ENCODE measurements at places on chromosomes 2 and 18.

DNA sequence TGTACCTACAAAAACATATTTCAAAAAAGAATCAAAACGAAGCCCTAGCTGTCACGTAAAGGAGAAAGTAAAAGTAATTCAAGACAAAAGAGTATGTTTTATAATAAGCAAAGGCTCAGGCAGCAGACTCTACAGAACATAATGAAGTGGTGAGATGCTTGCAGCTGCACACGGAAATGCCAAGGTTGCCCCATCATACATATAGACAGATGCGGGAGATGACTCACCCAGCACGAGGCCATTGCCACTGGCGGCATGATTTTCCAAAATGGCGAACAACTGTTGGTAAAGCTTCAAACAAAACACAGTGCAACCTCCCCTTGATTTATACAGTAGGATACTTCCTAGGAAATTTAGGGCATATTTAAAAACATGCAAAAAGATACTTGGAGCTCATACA, 26.0 kb upstream of the C1QL2 start:
- no peak for DNase-seq

DNA sequence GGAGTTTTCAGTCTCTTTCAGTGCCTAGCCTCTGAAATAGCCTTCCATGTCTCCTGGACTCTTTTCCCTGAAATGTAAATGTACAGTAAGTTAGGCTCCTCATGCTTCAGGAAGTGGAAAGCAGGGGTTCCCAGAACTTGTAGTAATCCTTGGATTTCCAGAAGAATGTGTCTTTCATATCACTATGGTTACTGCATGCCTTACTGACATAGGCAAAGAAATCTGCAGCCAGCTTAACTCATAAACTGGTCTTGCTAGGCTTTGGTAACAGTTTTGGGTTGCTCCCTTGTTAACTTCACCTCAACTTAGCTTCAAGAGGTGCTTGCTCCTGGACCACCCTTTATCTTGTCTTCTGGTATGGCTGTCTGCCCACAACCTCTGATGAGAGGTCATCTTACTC, 686.8 kb upstream of the DDX18 start:
- no peak for DNase-seq

- DNase-seq, result no peak
Measured at GRCh38 chr2:160199683-160200389, at the start of gene ITGB6. ITGB6 (minus strand) TSS chr2:160200272; CDS start chr2:160200063, 209 bp downstream.

DNA sequence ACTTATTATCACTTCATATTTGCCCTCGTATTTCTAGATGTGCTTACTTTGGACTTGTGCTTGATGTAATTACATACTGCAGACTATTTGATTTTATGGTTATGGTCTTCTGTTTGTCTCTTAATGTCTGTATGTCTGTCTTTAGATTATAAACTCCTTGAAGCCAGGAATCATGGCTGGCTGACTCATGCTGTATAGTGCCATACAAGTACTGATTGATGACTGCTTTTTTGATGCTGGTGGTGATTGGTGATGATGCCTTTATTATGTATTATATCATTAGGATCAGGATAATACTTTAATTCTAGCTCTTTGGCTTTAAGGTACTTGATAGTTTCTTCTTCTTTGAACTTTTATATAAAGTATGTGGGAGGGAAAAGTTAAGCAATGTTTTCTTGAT, 17.3 kb downstream of the SMCHD1 start:
- DNase-seq, result no peak

DNA sequence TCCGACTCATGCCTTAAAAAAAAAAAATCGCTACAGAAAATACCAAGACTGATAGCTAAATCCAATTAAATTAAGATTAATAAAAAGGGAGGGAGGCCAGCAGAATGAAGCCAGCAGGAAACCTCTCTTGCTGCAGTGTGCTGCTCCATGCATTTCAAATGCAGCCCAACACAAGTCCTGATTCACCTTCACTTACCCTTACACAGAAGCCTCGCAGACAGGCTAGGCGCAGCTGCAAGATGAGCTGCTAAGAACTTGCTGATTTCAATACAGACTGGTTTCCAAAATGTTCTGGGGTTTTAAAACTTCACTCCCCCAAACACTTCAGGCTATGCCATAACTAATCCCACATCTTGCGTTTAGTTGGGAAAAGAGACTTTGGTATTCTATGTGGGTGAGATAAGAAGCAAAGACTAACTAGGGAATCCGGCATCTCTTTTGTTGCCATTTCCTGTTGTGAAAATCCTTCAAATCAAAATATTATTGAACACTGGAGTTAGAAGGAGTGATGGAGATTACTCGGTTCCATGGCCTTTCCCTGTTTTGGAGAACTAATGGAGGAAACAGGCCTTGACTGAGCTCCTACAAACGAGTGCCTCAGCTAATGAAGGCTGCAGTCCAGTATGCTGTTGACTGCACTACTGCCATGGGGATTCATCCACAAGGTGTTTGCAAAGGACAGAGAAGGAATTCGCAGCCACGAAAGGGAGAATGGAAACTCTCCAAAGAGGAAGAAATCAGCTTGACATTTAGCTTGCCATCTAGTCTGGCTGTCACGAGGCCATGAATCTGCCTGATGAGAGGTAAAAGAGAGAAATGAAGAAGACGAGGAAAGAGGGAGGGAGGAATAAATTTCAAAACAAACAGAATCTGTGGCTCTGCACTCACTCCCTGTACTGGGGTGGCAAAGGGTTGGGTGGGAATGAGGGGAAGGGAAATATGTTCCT, 67.3 kb downstream of the CLHC1 start:
- DNase-seq, result no peak

GRCh38 chr2:108385411-108386071, 7.8 kb downstream of the SULT1C4 start:
- no peak for DNase-seq

DNA sequence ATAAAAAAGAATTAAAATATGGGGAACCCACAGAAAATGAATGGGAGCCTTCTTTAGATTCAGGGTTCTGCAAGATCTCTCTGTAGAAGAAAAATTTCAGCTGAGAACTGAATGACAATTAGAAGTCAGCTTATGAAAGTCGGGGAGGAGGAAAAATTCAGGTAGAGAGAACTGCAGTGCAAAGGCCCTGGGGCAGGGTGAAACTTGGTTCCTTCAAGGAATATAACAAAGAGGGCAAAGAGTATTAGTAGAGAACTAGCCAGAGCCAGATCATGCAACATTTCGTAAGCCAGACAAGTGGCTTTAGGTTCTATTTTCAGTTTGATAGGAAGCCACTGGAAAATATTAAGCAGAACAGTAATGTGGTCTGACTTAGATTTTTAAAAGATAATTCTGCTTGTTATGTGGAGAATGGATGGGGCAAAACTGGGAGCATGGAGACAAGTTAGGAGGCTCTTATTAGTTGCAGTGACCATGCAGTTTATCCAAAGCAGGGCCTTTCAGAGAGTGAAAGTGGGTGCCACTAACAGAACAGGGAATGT, 27.9 kb downstream of the RAB27B start:
- no peak for DNase-seq

- no peak for DNase-seq
Measured at GRCh38 chr2:149050188-149050587, 11.7 kb downstream of the LYPD6B start.

- no peak for DNase-seq
Measured at GRCh38 chr2:7598402-7598801, 681.2 kb downstream of the RNF144A start.

DNA sequence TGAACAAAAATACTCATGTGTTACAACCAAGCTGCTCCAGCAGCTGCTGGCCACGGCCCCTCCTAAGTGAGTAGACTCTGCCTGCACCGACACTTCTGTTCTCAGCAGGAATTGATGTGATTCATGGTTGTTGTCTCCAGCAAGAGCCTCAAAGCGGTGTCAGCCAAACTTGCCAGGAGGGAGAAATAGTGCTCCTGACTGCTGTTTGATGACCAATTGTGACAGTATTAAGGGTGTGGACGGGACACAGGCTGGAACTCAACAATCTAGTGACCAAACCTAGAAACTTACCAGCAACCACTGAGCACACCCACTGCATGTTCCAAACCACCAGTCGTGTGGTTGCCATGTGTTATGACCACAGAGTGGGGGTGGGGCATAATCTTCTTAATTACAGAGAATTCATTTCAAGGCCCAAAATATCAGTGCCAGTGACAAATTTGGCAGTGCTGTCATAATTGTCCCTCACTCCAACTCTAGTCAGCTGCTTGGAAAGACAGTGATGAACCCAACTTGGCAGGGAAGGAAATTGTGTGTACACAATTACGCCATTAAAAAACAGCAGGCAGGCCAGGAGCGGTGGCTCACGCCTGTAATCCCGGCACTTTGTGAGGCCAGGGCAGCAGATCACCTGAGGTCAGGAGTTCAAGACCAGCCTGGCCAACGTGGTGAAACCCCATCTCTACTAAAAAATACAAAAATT, 30.4 kb downstream of the FBLN7 start:
- DNase-seq, result no peak

- no peak for DNase-seq
Measured at GRCh38 chr2:16264931-16265540, 324.7 kb downstream of the MYCN start.

GRCh38 chr2:118800736-118801135, 46.7 kb downstream of the EN1 start:
- DNase-seq, result no peak

DNA sequence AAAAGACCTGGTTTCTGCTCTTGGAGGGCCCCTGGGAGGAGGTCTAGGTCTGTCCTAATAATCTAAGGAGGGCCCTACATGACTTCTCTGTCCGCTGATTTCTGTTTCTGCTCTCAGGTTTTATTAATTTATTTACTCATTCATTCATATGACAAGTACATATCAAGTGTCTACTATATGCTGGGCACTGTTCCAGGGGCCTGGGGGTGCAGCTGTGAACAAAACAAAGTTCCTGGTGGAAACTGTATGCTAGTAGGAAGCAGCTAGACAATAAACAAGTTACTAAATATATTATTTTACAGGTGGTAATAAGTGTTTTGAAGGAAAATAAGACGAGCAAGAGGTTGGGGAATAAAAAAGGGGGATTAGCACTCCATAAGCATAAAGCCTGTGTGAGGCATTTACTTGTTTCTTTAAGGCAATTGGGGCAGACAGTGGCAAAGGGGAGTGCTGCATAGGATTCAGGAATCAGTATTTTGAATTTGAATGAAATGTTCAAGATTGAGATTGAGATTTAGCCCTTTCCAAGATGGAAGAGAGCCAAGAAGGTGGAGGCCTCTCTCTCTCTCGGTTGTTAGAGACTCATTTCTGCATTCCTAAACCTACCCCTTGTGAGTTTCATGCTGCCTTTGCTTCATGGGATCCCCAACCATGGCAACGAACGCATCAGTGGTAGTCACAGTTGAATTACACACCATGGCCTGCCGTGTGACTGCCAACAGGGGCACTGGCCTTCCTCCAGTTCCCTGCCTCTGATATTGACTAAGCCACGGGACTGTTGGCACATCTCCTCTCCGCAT, 28.3 kb downstream of the DRC1 start:
- no peak for DNase-seq

Data from WERI-Rb-1 (cell line).